ENCODE measurements at places on chromosomes 2 and 18.

DNA sequence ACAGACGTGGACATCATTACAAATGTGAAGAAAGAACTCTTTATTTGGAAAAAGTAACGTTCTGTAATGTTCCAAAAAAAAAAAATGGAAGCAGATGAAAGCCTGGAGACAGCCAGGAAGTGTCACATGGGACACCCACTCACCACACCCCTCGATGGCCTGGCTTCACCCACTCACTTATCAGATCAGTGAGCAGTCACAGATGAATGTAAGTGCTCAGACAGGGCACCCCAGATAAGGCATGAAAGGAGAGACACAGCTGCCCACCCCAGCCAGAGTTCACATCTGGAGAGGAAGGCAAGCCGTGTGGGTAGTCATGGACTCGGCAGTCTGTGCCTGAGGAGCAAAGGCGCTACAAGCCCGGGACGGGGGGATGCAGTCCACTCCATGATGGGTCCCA lies 105.2 kb downstream of the SEPTIN10 start:
- DNase-seq, result no peak

DNA sequence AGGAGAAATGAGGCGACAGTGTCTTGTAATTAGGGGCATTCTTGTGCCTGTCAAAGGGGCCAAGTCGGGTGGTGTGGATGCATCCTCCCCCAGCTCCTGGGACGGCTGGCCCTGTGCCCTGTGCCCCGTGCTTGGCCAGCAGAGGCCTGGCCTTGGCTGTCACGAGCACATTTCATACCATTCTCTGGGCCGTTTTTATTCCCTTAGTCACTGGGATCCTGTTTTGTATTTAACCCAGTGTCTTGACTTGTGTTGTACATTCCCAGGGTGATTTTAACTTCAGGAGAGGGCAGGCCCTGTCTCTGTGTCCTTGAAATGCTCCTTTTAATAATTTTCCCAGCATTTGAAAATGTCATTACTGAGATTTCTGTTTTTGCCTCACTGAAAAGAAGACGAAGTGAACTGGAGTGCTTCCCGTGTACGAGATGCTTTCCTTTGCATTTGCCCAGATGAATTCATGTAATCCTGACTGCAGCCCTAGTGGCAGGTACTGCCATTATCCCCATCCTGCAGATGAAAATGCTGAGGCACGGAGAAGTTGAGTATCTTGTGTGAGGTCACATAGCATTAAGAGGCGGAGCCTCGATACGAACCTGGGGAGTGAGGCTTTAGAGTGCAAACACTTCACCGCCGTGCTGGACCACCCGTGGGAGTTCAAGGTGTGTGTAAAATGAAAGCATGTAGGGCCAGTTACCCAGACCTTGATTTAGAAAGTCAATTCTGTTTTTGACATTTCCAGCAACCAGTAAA lies 57.0 kb downstream of the SH3RF3 start:
- no peak for DNase-seq

- DNase-seq, result no peak
Measured at GRCh38 chr2:166163775-166164174, 36.0 kb upstream of the SCN1A start.

GRCh38 chr2:157477919-157478318 lies 34.0 kb upstream of the CYTIP start:
- DNase-seq, result no peak

DNA sequence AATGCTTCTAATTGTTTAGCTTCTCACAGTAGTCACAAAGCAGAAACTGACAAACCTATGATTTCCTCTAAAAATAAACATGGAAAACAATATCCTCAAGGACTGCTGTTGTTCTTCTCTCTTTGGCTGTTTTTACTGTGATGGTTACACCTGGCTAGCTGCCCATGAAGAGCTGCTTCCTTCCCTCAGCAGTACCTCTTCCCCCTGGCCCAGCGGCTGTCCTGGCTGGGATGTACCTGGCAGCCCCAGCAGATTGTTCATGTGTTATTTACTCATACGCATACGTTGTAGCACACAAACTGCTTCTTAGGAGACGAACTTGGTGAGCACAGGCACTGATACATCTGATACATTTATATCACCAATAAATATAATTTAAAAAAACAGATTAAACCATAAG lies 27.4 kb downstream of the NEMP2 start:
- no peak for DNase-seq

DNA sequence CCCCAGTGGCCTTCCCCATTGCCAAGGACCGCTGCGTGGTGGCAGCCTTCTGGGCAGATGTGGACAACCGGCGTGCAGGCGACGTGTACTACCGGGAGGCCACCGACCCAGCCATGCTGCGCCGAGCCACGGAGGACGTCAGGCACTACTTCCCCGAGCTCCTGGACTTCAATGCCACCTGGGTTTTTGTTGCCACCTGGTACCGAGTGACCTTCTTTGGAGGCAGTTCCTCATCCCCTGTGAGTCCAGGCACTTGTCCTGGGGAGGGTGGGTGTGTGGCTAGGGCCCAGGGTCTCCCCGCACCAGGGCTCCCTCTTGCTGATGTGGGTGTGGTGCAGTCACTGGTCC lies 31.9 kb downstream of the SNED1 start:
- peak; percentile 33 for DNase-seq

- DNase-seq, result no peak
Measured at GRCh38 chr2:241867776-241868420, 1.6 kb upstream of the RTP5 start.

Measured in left lobe of liver (tissue), 2 donors.